ENCODE measurements at places on chromosomes 3 and 15.

- DNase-seq = no peak
Observed at GRCh38 chr15:63709365-63709764, 112.2 kb downstream of the FBXL22 start.

DNA sequence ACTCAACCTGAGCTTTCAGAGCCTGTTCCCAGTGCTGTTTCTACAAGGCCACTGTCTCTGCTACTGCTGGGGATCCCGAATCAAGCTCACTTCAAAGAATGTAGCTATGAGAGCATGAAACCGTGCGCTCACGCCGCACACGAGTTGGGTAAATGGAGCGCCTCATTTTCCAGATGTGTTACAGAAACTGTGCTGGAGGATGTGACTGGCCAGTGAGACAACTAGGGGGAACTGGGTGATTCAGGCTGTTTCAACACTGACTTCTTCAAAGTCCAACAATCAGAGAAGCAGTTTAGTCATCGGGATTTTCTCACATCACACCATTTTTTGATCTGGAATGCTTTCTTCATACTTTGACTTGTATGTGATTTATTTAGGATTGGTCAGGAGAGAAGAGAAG lies 3.5 kb downstream of the ZNF710 start:
- no peak for DNase-seq

DNA sequence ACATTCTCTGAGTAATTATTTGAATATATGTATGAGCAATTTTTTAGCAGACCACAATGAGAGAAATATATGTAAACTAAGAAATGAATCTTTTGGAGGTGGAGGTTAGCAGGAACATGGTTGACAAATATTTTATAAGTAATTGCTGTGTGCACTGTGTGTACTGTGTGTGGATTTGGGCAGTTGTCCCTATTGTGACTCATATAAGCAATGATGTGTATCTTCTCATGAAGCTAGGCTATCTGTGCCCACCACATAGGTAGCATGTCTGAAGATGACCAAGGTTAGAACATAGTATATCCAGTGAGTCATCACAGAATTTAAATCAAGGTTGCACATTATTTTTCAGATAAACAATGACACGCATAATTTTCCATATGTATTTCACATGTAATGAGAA lies 713.9 kb upstream of the GBE1 start:
- DNase-seq = no peak

DNA sequence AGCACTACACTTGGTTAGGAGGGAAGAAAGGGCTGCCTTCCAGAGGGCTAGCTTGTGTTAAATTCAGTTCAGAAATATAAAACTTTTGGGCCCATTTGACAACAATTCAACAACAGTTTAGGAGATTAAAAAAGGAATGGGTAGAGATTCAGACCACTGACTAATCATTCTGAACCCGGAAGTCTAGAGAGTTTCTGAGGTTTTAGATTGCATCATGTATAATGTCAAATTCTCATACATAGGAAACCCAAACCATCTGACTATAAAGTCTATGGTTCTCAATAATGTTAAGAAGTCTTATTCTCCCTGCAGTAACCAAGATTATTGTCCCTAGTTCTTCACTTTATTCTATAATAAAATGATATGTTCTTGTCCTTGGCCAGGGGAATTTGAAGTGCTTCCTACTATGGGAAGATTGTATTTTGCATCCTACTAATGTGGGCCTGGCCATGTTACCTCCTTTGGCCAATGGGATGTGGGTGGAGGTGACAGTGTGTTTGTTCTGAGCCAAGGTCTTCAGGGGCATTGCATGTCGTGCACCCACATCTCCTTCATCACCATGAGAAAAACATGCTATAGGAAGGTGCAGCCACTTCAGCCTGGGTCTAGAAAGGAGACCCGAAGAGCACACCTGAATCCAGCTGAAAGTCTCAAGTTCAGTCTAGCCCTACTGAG lies 66.4 kb upstream of the CCNL1 start:
- DNase-seq = no peak

DNA sequence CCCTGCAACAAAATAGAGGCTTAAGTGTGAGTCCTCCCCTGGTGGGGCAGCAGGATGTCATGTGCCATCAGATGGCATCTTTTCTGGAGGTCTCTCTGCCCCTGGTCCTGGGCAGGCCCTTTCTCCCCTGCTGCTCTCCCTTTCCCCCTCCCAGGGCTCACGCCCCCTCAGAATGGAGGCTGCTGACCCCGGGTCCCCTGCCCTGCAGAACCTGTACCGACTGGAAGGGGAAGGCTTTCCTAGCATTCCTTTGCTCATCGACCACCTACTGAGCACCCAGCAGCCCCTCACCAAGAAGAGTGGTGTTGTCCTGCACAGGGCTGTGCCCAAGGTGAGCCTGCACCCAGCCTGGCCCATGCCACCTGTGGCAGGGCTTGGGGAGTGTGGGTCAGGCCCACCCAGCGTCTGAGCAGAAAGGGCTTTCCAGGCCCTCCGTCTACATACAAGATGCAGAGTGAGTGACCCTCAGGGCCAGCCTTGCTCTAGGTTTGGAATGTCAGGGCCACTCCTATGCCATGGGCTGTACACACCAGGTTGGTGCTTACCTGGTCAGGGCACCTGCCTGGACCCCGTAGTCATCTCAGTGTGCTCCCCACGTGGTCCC lies 7.1 kb downstream of the FES start:
- no peak for DNase-seq

- DNase-seq = no peak
Observed at GRCh38 chr3:179299999-179300613, 22.7 kb upstream of the ZNF639 start.

Measured in NCI-H1417 (cell line).